Right cardiac atrium (tissue), 5 donors: ENCODE measurements at places on chromosomes 4 and X. TPM values are rescaled to one million over a fixed set of nuclear protein-coding genes. Genes with fewer than 3 reads are reported as not detected.

GRCh38 chrX:47751670-47752069 is 85.0 kb upstream of the ZNF81 start:
- peak; percentile 56 for DNase-seq

The CCDC110 gene
- total RNA-seq: 2.3 TPM

DNA sequence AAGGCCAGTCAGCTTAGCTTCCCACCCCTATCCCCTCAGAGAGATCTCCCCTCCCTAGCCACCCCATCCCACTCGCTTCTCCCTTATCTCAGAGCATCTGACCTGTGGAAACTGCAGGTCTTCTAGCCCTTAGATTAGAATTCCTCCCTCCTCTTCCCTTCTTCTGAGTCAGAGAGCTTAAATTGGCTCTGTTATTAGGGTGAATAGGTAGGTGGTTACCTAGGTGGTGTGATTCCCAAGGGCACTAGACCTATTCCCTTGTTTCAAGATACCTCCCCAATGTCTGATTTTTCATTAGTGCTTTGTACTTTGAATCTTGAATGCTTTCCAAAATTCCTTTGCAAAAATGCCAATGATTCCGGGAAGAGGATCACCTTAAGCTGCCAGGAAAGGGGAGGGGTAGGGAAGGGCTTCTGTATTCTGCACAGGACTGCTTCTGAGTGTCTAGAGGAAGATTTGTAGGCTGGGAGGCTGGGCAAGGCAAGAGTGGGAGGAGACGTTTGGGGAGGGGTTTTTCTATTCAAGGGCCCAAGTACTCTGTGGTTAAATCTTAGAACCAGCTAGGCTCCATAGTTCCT is 24.5 kb upstream of the MSN start:
- DNase-seq: no peak

GRCh38 chrX:154018518-154019060 is 1.1 kb downstream of the IRAK1 start:
- DNase-seq: no peak

- no peak for DNase-seq
Measured at GRCh38 chr4:132493476-132493875, 655.6 kb upstream of the PCDH10 start.

DNA sequence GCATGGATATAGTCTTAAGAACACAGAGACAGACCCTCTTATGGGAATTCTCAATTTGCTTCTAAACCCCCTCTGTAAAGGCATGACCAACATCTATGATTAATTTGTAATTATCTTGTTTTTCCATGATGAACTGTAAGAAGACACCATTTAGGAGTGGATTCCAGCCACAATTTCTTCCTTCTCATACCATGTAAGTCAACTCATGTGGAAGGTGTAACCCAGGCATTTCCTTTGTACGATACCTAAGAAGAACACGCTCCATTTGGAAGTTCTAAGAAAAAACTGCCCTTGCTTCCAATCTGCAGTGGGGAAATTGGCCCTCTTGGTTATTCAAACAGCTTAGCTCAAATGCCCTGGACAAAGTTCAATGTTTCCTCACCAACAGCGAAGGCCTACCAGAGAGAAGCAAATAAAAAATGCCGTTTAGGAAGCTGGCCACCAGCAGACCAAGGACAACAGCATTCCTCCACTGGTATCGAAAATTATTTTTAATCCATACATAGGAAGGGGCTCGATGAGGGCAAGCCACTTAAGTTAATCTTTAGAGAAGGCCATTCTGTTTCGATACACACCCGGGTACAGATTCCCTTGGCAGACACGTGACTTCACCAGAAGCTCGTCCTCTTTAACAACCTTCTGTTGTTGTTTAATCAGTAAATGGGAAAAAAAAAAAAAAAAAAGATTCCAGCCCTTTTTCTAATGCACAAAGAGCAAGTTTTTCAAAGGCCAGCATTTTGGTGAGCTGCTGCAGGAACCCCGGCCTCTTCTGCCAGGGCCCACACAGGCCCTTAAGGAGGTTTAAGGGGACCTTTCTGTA is 2.6 kb downstream of the DHRSX start:
- peak; percentile 32 for DNase-seq

DNA sequence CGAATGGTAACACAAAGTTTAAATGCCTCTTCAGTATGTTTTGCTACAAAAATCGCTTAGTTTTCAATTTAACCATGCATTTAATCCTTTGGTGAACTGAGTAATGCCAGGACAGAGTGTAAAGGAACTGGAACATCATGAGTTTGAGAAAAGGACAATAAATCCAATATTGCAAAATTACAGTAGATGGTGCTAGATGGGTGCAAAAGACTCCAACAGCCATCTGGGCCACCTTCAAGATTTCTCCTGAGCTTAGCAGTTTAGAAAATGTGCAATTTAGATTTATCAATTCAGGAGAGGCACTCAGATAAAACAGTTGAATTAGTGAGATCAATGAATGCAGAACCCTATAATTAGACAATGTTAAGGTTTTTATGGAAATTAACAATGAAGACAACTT is 33.2 kb upstream of the MID1IP1 start:
- DNase-seq: no peak

- no peak for DNase-seq
Measured at GRCh38 chrX:81259020-81259713, 57.3 kb downstream of the SH3BGRL start.

DNA sequence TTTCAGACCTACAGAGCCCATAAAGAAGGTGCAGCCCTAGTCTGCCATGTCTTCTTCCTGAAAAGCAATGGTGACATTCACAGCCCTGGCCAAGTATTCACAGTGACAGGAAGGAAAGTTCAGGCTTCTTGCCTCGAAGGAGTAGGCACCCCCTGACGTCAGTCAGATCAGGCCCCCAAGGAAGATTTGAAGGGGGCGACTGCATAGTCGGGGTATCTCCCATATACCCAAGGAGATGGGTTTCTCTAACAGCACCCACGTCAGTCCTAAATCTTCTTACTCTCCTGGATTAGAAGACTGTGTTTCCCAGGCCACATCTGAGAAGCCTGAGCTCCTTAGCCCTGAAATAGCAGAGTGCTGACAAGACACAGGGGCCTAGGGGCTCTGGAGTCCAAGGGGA is at the start of gene PPEF2:
PPEF2 (minus strand) TSS at position 101 of the 400 bp plus-strand sequence. CDS start 6,127 bp downstream, outside the sequence.
- no peak for DNase-seq

DNA sequence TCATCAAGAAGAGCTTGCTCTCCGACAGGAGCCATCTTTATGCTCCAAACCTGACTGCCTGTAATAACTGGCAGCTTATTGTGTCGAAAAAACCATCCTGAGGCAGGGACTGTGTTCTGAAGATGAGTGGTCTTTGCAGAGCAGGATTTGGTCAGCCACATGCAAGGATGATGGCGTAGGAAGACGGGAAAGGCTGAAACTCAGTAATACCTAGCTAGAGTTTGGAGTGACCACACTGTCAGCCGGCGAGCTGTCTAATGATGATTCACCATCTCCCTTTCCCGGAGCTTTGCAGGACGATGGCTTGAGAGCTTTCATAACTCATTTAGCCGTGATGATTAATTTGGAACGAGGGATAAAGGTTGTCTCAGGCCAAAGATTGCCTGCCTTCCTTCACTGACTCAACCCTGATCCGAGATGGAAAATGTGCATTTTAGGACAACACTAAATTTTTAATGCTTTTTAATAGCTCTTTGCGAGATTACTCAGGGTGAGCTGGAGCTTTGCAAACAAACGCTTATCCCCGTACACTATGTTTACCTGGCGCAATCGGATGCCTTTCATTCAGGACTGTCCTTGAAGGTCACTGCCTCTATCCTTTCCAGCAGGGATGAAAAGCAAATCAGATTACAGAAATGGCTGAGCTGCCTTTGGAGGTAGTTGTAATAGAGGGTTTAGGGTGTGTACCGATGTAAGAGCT is 288.5 kb downstream of the ASMT start:
- no peak for DNase-seq

The MAOB gene
- 71.7 TPM for total RNA-seq

GRCh38 chrX:132740316-132741123 is 217.9 kb downstream of the HS6ST2 start:
- no peak for DNase-seq

The MSL3 gene
- total RNA-seq: 13.7 TPM

DNA sequence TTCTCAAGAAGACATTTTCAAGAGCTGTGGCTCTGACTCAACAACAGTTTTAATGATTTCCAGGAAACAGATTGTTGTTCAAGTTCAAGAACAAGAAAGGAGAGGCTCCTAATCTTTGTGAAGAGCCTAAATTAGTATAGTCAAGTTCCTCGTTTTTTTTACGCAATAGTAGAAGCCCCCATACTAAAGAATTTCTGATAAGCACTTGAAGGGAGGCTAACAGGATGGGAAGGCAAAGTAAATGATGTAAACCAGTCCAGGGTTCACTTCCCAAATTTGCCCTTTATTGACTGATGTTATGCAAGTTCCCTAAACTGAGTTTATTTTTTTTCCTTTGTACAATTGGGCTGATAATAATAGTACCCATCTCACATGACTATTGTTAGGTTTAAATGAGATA is 178.2 kb downstream of the RTL9 start:
- no peak for DNase-seq

DNA sequence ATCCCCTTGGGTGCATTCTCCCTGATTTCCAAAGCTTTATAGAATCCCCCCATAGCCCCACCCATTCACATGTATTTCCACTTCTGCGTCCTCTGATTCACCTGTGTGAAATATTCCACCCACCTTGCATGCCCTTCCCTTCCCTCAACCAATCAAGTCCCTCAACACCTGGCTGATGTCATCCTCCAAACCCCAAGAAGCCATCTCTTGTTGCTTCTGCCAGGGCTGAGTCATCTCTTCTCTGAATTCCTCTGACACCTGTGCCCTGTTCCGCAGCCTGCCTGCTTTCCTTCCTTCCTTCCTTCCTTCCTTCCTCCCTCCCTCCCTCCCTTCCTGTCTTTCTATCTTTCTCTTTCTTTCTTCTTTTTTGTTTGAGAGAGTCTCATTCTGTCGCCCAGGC is 9.9 kb downstream of the CRMP1 start:
- no peak for DNase-seq

The BANK1 gene
- 0.20 TPM for total RNA-seq

GRCh38 chrX:111831343-111831742 is 44.6 kb upstream of the TRPC5OS start:
- no peak for DNase-seq

- DNase-seq: no peak
Measured at GRCh38 chr4:111360906-111361305, 738.0 kb upstream of the PITX2 start.

- DNase-seq: no peak
Measured at GRCh38 chrX:24380262-24381187, 20.1 kb downstream of the SUPT20HL1 start.

DNA sequence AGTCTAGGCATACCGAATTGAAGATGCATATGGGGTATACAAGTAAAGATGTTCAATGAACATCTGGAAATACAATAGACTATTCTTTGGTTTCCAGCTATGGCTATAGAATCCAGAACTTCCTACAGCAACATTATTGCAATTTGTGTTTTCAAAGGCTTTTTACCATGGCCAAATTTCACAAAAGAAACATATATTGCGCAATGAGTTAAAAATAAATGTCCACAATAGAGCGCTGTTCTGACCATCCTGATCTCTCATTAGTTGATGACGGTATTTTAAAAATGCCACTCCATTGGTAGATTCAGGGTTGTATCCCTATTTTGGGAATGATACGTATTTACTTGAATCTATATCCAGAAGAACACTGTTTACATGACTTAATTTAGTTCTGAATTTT is 139.2 kb downstream of the LINC00632 start:
- no peak for DNase-seq

- DNase-seq: no peak
Measured at GRCh38 chr4:184335520-184335919, 117.8 kb upstream of the ENPP6 start.
